Pulmonary artery endothelial cell (primary cell): ENCODE measurements at places on chromosomes 12 and 14. TPM values are rescaled to one million over a fixed set of nuclear protein-coding genes. Genes with fewer than 3 reads are reported as not detected.

DNA sequence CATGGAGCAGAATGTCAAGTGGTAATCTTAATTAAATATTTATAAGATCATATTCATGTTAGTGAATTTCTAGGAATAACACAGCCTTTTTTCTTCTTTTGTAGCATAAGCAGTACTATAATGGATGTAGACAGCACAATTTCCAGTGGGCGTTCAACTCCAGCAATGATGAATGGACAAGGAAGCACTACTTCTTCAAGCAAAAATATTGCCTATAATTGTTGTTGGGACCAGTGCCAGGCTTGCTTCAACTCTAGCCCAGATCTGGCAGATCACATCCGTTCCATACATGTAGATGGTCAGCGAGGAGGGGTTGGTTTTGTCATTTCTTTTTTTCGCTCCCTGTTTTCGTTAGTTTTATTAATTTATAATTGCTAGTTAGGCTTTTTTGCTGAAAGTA, 23.1 kb downstream of the AEBP2 start:
- no peak for DNase-seq

DNA sequence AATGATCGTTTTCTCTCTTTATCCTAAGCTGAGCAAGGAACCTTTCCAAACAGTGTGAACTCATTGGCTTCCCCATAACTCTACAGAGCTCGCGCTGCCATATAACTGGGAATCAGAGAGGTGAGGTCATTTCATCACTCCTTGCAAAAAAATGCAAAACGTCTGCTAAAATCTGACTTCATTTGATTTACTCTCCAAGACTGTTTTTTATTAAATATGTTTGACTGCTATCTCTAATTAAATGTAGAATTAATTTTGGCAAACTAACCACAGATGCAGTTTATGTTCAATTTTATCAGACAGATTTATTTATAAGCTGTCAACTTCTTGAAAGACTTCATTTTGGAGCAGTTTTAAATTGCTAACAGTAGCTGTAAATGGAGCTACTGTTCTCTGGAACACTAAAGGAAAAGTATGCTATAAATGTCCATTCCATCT, 131.6 kb upstream of the SOX5 start:
- no peak for DNase-seq

The ACSM4 gene
- not detected in 2 replicates for total RNA-seq

The ARHGDIB gene
- 231 and 318 TPM in 2 replicates for total RNA-seq

DNA sequence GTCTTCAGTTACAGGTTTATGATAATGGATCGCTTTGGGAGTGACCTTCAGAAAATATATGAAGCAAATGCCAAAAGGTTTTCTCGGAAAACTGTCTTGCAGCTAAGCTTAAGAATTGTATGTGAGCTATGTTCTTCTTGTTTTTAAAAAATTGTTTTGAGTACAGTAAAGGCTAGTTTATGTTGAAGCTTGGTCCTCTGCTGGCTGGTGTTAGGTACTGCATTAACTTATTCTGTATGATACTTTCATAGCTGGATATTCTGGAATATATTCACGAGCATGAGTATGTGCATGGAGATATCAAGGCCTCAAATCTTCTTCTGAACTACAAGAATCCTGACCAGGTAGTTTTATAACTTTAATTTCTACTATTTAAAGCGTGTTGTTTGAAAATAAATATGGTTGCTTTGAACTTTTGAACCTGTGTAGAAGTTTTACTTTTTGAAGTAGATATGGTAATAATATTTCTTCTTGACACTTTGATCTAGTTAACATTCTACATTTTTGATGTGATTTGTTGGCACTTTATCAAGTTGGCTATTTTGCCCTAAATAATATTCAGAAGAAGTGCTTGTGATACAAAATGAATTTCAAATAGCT, 55.7 kb downstream of the VRK1 start:
- peak; percentile 17 for DNase-seq

DNA sequence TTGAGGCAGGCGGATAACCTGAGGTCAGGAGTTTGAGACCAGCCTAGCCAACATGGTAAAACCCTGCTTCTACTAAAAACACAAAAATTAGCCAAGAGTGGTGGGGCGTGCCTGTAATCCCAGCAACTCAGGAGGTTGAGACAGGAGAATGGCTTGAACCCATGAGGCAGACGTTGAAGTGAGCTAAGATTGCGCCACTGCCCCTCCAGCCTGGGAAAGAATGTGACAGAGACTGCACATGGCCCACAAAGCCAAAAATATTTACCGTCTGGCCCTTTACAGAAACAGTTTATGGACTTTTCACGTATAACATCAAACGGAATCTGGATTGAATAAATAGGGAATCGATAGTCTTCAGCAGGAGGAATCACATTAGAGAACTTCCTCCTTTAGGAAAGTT, 3.5 kb downstream of the RSRC2 start:
- DNase-seq: no peak

The NYNRIN gene
- total RNA-seq: 9.8 and 10.5 TPM in 2 replicates

GRCh38 chr14:24436355-24437019, 6.1 kb downstream of the SDR39U1 start:
- DNase-seq: peak; percentile 93

The SYNDIG1L gene
- not detected in 2 replicates for total RNA-seq

The BBOF1 gene
- 1.3 and 1.9 TPM in 2 replicates for total RNA-seq

DNA sequence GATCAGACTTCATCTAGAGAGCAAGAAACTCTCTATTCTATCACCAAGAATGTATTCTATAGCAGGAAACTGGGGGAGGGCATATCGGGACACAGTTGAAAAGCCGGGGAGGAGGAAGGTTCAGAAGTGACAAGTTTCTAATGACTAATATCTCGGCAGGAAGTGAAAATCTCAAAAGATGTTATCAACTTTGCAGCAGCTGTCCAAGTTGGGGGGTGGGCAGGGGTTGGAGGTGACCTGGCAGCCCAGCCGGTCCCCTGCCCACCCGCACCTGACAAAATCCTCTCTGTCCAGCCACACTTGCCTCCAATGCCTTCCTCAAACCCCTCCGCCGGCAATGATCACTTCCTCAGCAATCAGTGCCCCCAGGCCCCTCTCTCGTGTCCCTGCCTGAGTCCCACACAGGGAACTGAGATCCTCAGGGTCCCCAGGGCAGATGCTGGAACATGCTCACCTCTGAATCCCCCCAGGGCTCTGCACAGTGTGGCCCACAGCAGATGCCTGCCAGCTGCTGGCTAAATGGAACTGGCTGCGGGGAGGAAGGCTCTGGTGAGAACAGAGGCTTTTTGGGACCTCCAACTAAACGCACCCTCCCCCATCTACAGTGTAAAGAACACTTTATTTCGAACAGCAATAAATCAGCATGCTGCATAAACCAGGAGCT, 43.9 kb downstream of the CCDC88C start:
- DNase-seq: no peak

GRCh38 chr12:54259194-54260011, 20.5 kb downstream of the CBX5 start:
- peak; percentile 59 for DNase-seq

DNA sequence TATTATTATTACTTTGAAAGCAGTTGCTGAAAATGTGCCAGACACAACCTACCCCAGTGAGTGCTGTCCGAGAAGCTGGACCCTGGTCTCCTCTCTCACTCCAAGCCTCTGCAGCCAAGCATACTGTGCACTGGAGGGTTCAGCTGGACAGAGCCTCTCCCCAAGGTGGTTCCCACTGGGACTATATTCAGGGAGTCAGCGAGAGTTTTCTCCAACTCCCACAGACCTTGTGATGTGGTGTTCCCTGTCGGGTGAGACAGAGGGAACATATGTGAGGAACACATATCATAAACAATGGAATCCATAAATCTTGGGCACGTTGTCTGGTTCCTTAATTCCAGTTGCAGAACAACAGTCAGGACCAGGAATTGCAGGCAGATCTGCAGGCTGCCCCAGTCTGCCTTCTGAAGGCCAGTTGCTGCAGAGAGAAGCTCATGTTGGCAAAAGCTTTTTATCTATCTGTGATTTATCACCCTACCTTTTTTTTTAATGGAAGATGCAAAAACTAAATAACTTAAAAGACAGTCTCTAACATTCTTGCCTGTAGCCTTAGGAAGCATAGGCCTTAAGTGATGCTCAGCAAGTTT, 619.8 kb upstream of the TBX3 start:
- DNase-seq: no peak

DNA sequence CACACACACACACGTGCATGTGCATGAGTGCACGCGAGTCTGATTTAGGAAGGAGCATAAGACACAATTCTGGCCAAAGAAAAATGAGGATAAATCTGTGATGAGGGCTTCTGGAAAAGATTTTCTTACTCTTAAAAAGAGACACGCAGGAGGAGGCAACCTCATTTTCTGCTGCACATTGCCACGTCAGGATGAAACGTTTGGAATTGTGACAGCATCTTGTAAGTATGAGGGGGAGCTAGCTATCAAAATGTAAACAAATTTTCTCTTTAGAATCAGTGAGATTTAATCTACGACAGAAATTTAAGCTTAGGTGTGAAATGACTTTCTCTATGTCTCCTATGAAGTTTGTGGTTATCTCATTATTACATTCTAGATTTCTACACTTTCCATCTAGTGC, 31.1 kb upstream of the NUBPL start:
- DNase-seq: no peak

The B3GNT4 gene
- total RNA-seq: under 0.01 and 0.04 TPM in 2 replicates

DNA sequence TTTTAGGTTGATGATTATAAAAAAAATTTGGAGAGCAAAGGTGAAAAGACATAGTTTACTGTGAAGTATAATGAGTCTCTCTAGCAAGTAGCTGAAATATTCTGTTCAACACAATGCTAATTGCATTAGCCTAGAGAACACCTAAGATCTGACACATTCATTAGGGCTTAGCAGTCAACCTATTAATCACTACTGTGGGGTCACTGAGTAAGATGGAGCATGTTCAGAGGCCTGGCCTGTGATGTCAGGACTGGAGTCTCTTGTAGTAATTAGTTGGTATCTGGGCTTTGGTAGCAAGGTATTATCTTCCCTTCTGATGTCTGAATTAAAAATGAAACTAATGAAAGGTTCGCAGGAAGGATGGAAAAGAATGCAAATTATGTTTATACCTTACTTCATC, 112.7 kb downstream of the SLC16A7 start:
- no peak for DNase-seq

GRCh38 chr12:26125400-26126339, 833 bp upstream of the BHLHE41 start:
- no peak for DNase-seq
